Astrocyte of the spinal cord (primary cell): ENCODE measurements at places on chromosomes 5 and 9.

GRCh38 chr5:74433255-74433895 is 207.2 kb downstream of the ENC1 start:
- peak; percentile 34 for DNase-seq

GRCh38 chr9:8823131-8823895 is 1023.7 kb upstream of the DMAC1 start:
- DNase-seq, result peak; percentile 26

DNA sequence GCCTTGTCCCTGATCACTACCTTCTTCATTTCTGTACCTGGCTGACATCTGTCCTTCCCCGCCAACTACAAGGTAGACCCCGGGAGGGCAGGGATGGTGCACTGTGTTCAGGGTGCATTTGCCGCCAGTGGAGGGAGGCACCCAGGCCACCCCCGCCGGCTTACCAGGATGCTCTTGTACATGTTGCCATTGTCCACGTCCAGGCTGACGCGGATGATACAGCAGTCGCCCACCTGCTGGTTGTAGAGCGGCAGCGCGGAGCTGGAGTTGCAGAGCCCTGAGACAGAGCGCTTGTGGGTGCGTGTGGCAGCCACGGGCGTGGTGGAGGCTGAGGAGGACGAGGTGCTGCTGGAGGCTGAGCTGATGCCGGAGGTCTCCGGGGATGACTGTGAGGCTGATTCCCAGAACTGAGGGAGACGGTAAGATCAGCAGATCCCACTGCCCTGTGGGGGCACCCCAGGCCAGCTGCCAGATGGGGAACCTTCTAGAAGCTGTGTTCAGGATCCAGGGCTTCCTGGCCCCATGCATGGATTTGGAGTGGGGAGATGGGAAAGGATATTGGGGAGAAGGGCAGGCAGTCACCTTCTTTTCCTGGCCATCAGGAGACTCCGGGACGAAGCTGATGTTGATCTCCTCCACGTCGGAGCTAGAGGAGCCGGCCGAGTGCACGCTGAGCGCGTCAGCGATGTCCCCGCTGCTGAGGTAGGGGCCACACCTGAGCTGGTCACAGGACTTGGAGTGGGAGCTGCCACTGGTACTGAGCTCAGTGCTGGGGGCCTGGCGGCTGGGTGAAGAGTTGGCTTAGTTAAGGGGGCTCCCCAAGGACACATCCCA is 19.5 kb downstream of the RALGDS start:
- DNase-seq, result no peak

DNA sequence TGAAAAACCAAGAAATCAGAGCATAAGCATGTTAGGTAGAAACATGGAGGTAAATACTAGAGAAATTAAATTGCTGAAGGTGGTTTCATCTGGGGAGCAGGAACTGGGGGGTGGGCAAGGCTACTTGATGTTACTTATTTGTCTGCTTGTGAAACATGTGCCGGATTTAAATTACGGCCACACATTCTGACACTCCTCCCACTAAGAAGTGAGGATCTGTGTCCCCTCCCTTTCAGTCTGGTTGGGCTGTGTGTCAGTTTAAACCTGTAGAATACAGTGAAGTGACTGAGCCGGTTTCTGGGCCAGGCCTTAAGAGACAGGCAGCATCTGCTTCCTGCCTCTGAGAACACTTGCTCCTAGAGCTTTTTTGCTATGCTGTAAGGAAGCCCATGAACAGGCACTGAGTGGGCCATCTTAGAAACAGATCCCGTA is 2.3 kb upstream of the IARS1 start:
- DNase-seq, result no peak

- DNase-seq, result no peak
Observed at GRCh38 chr5:164742025-164742424, 1236.6 kb downstream of the MAT2B start.

DNA sequence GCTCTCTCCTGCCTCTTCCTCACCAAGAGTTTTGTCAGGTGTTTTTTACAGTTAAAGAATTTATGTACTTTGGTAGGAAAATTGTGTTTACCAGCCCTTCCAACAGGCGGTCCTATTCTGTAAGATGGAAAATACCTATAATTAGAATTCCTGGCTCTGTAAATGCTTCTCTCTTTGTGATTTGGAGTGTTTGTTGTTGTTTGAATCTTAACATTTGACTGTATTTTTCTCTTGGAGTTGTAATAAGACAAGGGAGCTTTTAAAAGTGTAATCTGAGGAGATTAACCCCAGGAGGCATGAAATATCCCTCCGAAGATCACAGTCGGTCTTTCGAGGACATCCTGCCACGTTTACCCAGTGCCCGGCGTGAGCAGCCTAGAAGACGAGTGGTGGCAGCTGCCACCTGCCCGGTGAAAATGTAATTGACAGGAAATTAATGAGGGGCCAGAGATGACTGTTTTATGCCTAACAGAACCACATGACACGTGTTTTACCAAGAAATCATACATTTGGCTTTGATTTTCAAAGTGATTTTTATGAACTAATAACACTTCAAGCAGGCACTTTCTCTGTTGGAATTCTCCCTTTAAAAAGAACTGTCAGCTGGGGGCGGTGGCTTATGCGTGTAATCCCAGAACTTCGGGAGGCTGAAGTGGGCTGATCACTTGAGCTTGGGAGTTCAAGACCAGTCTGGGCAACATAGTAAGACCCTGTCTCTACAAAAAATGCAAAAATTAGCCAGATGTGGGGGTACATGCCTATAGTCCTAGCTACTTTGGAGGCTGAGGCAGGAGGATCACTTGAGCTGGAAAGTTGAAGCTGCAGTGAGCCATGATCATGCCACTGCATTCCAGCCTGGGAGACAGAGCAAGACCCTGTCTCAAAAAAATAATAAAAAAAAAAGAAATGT is 20.0 kb downstream of the ANKRD33B start:
- no peak for DNase-seq

- DNase-seq, result peak; percentile 42
Observed at GRCh38 chr5:56003179-56003578, 8.4 kb upstream of the IL6ST start.

- no peak for DNase-seq
Observed at GRCh38 chr9:107569174-107569573, 79.6 kb upstream of the KLF4 start.

GRCh38 chr5:10445352-10445751 is 3.7 kb downstream of the ROPN1L start:
- DNase-seq, result no peak

DNA sequence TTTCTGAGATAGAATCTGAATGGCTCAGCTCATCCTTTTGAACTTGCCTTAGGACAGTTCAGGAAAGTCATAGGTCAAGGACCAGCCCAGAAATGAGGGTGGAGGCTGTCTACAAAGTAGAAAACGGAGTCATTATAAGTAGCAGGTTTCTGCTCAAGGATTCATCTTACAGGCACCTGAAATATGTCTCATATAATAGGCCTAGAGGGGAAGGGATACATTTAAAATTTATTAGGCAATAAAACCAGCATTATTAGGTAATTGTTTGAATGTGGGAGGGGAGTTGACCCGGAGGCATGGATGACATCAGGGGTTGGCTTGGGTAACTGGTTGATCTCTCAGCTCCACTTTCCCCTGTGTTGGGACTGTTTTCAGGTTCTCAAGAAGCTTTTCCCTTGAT is 11.9 kb upstream of the GALNT10 start:
- no peak for DNase-seq

- DNase-seq, result peak; percentile 4
Observed at GRCh38 chr5:62791059-62791458, 212.4 kb downstream of the LRRC70 start.

- no peak for DNase-seq
Observed at GRCh38 chr5:57175551-57176309, 1.9 kb downstream of the GPBP1 start.

DNA sequence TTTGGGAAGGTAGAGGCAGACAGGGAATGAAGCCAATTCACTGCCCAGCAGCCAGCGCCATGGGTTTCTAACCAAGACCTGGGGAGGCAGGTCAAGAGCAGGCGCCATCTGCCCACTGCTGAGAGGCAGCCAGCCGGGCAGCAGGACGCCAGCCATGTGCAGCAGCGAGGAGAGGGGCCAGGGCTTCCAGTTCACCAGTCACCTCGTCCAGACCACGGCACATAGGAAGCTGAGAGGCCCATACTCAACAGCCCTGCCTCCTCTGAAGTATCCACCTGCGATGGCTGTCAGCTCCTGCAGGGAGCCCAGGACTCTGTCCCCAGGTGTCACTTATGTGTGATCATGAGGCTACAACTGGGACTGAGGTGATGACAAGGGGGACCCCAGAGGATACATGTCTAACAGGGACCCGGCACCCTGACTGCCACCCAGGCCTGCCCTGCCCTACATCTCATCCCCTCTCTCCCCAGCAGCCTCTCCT is 30.1 kb downstream of the IPPK start:
- no peak for DNase-seq

DNA sequence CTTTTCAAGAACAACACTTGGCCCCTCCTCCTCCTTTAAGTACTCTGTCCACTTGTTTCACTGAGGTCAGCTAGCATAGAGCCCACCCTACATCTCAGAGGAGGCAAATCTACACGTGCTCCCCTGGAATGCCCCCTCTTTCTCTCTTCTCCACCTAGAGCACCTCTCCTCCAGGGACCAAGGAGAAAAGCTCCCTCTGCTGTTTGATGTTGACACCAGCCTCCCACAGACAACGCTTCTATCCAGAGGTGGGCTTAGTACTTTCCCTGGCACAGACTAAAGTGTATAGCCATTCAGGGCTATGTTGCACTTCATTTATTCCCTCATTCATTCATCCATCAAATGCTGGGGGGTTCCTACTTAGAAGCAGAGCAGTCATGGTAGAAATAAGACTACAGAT is 68.2 kb upstream of the TAF1L start:
- no peak for DNase-seq

- DNase-seq, result no peak
Observed at GRCh38 chr5:98773214-98773463, 324 bp upstream of the RGMB start.

DNA sequence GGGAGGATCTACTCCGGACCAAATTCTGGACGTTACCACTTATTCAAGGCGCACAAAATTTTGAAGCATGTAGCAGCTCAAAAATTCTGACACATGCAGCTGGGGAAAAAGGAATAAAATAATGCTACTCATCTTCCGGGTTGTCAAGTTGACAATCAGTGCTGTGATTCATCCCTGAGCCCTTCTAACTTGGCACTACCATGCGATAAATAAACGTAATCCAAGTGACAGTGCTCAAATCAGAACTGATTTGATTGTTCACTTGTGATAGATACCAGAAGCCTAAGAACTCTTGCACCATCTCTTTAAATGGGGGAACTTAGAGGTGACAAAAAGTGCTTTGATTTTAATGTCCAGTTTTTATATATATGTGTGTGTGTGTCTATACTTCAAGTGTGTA is 230.2 kb upstream of the TLE4 start:
- no peak for DNase-seq

DNA sequence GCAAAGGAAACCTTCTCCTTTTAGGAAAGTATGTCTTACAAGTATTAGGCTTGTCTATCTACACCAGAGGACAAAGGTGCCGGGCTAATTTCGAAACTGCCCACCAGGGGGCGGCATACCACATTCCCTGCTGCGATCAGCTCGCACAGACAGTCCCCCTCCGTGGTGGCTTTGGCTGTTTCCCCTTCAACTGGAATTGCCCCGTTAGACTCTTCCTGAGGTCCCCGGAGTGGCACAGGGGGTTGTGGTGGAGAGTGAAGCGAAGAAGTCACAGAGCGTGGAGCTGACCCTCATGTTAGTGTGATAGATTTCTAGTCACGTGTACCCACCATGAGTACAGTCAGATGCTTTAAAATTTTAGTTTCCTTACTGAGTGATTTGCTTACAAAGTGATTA is 17.5 kb downstream of the PTTG1 start:
- peak; percentile 76 for DNase-seq

DNA sequence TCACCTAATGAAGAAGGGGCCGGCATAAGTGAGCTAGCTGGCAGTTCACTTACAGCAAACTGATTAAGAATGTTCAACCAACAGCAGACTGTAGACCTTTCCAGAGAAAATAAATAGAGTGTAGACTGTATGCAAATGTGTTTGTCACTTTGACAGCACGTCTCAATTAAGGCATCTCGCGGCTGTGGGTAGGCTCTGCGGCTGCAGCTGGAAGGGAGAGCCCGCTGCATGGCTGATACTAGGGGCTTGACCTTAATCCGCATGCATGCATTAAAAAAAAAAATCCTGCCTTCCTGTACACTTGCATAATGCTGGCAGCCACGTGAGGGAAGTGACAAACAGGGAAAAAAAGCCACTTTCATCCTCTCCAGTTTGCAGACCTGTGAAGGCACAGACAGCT is 82.3 kb downstream of the CRB2 start:
- no peak for DNase-seq

DNA sequence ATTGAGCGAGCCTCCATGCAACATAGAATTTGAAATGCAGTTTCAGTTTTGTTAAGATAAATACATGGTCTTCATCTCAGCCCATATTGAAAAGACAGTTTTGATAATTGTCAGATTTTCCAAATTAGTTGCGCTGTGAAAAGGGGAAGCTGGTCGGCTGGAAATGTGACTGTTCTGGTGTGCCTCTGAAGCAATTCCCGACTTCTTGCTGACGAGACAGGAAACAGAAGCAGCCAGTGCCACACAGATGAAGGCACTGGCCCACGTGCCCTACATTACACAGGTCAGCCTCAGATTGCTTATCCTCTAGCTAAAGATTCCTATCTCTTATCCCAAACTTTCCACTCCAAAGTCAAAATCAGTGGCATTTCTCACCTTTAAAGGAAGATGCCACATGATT is 214.1 kb upstream of the TLE4 start:
- DNase-seq, result no peak

- no peak for DNase-seq
Observed at GRCh38 chr5:156093024-156093423, 233.9 kb upstream of the SGCD start.

DNA sequence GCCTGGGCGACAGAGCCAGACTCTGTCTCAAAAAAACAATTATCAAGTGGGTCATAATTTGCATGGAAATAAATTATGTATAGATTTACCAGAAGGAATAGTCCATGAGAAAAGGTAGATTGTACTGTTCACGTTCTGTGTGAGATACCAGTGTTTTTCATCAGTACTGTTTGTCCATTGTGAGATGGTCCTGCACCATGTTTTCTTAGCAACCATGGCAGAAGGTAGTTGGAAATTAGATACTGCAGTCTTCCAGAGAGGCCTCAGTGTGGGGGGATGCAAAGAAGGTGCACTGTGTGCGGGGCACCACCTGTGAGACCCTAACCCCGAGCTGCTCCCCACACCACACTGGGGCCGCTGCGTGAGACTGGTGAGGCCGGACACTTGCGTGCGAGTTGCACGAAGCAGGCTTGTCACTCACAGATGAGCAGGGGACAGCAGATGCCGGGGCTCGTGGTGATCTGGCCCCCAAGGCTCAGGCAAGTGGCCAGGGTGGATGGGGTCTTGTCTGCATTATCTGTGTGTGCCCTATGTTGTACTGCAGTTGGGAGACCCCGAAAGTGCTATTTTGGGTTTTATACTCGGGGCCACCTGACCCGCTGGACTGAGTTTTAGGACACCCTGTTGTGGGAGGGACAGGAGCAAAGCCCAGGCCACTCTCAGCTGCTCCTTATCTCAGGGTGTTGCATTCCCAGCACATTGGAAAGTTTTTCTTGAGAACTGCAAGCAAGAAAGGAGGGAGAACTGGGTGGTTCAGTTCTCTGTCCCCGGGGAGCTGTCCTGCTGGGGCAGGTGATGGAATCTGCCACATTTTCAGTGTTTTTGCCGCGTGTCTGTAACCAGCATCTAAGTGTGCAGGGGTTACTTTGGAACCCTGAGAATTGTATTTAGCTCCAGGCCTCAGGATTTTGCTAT is 61.9 kb downstream of the EHMT1 start:
- DNase-seq, result no peak

- no peak for DNase-seq
Observed at GRCh38 chr5:79140553-79140952, 28.9 kb downstream of the BHMT start.

GRCh38 chr5:17317473-17317872 is 100.0 kb downstream of the BASP1 start:
- DNase-seq, result no peak

GRCh38 chr5:75574791-75575190 is 36.5 kb upstream of the ANKDD1B start:
- peak; percentile 41 for DNase-seq
